ENCODE measurements at places on chromosomes 16 and 17.

- DNase-seq: no peak
Observed at GRCh38 chr17:30950669-30951399, 20.0 kb upstream of the RNF135 start.

GRCh38 chr16:83343935-83344366, 463.8 kb upstream of the HSBP1 start:
- no peak for DNase-seq

GRCh38 chr16:20016234-20016633, 57.5 kb downstream of the GPR139 start:
- DNase-seq: no peak

GRCh38 chr17:48484850-48485249, 46.0 kb downstream of the HOXB1 start:
- no peak for DNase-seq

GRCh38 chr16:56364865-56365264, 60.5 kb downstream of the AMFR start:
- no peak for DNase-seq

DNA sequence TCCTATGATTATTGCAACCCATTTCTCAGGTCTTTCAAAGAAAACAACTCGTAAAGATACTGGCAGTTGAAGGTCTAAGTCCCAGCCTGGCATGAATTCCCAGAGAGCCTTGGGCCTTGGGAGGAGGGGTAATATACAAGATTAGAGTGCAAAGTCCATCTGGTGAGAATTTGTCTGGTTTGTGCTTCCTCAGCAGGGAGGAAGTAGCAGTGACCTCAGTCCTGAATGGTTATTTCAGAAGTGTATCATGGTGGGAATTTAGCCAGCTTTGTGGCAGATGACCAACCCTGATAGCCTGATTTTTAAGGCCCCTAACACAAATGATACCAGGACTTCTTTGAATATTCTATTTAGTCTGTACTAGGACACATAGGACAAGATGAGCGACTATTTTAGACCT, 151.2 kb upstream of the TBX2 start:
- no peak for DNase-seq

GRCh38 chr17:6259899-6260298, 175.0 kb downstream of the AIPL1 start:
- no peak for DNase-seq

- DNase-seq: no peak
Observed at GRCh38 chr17:30519166-30519565, 42.0 kb downstream of the GOSR1 start.

DNA sequence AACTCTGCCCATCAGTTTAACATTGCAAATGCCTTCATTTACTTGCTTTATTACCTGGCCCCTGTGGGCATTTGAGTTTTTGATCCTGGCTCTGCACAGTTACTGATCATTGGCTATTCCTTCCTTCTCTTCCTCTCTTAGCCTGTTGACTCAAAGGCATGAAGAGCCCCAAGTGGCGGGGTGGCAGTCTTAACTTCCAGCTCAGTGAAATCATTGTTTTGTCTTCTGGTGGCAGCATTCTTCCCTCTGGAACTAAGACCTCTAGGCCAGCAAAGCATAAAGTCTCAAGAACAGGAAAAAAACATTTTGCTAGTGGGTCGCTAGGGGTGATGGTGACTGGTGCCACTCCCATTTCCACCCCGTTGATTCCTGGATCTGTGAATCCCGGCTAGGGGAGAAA, 52.3 kb upstream of the MRTFB start:
- DNase-seq: no peak

DNA sequence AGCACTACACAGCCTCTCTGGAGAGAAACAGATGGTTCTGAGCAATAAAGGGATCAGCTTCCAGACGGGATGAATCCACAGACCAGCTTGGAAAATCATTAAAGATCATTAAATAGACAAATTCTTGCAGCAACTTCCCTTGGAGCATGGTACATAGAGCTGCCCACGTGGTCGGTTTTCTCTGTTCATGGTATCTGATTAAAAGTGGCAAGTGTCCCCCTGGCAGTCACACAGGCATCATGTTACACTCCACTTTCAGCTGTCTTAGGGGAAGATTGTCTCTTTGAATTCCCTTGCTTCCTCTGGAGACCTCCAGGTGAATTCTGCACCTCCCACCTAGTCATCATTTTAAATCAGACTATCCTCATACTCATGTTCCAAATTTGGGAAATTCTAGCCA, 92.2 kb upstream of the CACNG3 start:
- no peak for DNase-seq

- DNase-seq: peak; percentile 17
Observed at GRCh38 chr17:72725433-72726068, 366.9 kb downstream of the SLC39A11 start.

DNA sequence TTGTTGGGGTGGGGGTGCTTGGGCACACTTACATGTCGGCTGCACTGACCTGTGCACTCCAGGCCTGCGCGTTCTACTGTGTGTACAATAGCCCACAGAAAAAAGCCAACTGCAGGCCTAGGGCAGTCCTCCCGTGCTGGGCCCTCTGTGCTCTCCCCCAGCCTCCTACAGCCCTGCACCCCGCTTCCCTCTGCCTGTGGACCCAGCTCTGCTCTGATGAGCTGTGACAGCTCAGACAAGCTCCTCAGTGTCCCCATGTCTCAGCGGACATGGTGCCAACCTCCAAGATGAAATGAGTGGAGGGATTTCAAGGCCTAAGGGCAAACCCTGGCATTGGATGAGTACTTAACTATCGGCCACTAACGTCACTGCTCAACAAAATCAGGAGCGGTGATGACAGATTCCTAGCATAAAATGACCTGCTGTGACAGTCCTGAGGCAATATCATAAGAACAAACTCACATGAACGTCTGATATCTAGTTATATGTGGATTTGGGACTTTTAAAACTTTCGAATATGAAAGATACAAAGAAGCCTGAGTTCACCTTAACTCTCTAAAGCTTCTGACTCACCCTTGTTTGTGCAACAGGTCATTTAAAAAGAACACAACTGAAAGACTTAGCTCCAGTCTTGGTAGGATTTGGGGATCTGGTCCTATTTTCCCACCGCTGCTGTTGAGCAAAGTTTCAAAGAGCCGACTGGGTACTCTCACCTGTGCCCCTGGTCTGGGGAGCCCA, 34.7 kb downstream of the CCDC57 start:
- no peak for DNase-seq

DNA sequence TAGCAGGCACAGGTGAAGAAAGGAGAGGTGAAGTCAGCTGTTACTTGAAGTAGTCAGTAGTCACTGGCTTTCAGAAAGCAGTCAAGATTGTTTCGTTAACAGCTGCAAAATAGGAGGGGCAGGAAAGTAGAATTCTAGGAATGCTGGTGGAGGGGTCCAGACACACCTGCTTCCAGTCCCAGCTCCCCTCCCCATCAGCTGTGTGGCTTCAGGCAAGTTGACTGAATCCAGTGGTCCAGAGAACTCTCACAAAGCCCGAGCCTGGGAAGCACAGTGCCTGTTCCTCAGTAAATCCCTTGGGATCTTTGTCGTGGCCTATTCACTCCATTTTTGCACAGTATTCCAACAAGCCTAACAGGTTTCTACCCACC, 4.6 kb upstream of the SOCS1 start:
- DNase-seq: no peak

DNA sequence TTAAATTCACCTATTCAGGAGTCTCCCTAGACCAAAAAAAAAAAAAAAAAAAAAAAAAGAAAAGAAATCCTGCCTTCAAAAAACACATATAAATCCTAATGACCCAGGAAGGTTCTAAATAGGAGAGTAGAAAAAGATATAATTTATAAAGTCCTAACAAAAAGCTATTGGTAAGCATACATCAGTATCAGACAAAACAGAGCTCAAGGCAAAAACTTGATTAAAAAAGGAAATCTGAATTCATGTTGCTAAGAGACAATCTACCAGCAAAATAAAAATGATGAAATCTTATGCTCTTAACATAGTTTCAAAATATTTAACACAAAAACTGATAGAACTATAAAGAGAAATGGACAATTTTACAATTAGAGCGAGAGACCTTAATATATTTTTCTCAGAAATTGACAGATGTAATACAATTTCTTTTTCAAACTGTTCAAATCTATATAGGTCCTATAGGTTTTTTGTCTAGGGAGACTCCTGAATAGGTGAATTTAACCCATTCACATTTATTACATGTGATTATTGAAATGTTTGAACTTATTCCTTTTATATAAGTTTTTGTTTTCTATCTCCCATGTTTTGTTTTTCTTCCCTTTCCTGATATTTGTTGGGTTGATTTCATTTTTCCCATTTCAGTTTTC, 57.0 kb downstream of the NT5M start:
- no peak for DNase-seq

DNA sequence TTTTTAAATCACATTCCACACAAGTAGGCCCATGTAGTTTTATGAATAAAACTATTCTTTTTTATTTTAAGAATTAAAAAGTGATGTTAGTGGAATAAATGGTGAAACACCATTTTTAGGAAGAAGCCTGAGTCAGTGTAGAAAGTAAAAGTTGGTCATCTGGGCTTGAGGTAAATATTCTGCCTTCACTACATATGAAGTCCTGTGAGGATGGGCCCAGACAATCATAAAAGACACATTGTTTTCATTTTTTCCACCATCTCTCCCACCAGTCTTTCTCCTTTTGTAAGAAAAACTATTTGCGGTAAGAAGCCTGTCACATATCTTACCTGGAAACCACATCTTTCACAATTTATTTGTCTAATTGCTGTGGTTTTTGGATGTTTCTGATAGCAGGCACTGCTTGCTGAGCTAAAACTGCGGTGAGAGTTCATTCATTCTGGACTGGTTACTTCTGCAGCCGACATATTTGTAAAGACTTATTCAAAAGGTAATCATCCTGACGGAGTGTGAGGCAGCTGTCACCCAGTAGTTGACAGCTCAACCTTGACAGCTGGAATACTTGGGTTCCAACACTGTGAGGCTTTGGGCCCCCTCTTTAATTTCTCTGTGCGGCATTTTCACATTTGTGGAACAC, 10.6 kb upstream of the RFFL start:
- DNase-seq: no peak

GRCh38 chr17:17015230-17015629, 27.0 kb upstream of the MPRIP start:
- DNase-seq: no peak

DNA sequence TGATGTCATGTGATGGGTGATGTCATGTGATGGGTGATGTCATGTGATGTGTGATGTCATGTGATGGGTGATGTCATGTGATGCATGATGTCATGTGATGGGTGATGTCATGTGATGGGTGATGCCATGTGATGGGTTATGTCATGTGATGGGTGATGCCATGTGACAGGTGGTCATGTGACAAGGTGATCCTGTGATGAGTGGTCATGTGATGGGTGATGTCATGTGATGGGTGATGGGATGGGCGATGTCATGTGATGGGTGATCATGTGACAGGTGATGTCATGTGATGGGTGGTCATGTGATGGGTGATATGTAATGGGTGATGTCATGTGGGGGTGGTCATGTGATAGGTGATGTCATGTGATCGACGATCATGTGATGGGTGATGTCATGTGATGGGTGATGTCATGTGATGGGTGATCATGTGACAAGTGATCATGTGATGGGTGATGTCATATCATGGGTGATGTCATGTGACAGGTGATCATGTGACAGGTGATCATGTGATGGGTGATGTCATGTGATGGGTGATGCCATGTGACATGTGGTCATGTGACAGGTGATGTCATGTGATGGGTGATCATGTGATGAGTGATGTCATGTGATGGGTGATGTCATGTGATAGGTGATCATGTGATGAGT, 17.2 kb downstream of the CD300LB start:
- no peak for DNase-seq

- no peak for DNase-seq
Observed at GRCh38 chr17:34347063-34347462, 9.2 kb upstream of the CCL13 start.

DNA sequence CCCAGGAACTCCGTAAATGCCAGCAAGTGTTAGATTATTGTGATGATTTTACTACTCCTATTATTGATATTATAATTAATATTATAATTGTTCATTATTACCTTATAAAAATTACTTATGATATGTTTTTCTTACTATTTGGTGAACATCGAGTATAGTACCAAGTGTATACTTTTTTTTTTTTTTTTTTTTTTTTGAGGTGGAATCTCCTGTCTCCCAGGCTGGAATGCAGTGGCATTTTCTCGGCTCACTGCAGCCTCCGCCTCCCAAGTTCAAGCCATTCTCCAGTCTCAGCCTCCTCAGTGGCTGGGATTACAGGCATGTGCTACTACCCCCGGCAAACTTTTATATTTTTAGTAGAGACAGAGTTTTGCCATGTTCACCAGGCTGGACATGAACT, 347.0 kb downstream of the WWOX start:
- DNase-seq: no peak

GRCh38 chr16:85003725-85004586, 7.4 kb downstream of the ZDHHC7 start:
- no peak for DNase-seq

- no peak for DNase-seq
Observed at GRCh38 chr17:68432086-68432864, 25.0 kb downstream of the WIPI1 start.

DNA sequence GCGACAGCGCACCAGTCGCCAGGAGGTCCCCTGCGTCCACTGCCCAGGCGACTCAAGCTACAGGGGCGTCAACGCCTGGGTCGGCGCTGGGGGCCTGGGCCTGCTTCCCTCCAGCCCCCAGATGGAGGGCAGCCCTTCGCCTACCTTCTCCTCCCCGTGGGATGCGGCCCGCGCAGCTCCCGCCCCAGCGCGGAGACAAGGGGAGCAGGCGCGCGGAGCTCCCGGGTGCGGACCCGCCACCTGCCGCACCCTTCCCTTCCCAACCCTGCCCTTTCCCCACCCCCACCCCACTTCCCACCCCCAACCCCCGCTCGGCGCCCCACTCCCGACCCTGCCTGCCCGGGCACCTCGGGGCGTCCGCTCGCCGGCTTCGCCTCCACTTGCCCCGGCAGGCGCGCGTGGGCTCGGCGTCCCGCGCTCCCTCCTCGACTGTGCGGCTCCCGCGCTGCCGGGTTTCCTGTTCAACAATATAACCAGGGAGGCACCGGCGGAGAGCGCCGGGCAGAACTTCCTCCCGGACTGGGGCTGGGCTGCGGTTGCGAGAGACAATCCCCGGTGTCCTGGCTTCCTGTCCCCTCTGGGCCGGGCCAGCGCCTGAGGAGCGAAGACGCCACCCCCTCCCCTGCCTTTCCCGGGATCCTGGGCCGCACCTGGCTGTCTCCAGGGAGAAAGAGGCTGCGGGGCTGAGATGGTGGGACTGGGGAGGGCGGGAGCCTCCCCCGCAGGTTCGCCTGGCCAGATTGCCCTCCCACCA, at the start of gene ARHGAP27:
Gene ARHGAP27, minus strand, starts transcription at position 466 of the 754 bp plus-strand sequence. CDS start 2,591 bp downstream, outside the sequence.
- DNase-seq: no peak

Data from activated naive CD4-positive, alpha-beta T cell (primary cell).